ENCODE measurements at places on chromosomes 5 and 9. TPM values are rescaled to one million over a fixed set of nuclear protein-coding genes. Genes with fewer than 3 reads are reported as not detected.
A peak's percentile ranks its signal among the peaks of the same experiment; 100 is the strongest.

Gene GABRA1
- total RNA-seq: not detected

Gene COQ4
- 18.2 TPM for total RNA-seq

Gene CATSPER3
- not detected for total RNA-seq

Gene DAPK1
- total RNA-seq: 29.0 TPM

Gene FGF1
- 2.4 TPM for total RNA-seq

Gene PRR16
- total RNA-seq: 12.4 TPM

Gene NME5
- 1.3 TPM for total RNA-seq

Gene PIP5KL1
- total RNA-seq: 1.2 TPM

Gene PDLIM4
- total RNA-seq: 20.6 TPM

GRCh38 chr5:152864991-152865390, 459.9 kb upstream of the NMUR2 start:
- DNase-seq: no peak

- no peak for DNase-seq
These were observed 162.7 kb upstream of the IRX2 start for GRCh38 chr5:2914022-2914661.

DNA sequence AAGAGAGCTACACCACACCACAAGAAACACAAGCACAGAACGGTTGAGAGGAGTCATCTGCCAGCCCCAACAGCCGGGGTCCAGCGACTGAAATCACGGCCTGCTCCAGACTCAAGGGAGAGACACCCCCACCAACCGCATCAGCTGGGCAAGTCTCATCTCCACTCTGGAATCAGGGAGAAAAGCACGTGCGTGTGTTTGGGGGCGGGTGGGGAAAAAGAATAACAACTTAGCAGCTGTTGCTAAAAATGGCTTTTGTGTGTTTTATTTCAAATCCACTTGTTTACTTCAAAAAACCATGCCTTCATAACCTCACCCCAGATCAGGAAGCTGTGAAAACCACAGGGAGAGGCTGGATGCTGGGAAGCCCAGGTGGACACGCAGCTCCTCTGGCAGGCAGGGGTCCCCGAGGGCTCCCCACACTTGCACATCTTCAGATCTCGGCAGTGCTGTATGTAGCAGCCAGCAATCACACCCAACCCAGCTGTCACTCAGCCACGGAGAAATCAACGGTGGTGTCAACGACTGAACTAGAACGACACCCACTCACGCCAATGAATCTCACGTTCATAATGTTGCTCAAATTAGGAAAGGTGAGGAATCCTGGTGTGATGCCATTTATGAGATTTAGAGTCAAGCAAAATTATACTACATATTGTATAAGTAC, 19.0 kb downstream of the PNPLA7 start:
- no peak for DNase-seq

DNA sequence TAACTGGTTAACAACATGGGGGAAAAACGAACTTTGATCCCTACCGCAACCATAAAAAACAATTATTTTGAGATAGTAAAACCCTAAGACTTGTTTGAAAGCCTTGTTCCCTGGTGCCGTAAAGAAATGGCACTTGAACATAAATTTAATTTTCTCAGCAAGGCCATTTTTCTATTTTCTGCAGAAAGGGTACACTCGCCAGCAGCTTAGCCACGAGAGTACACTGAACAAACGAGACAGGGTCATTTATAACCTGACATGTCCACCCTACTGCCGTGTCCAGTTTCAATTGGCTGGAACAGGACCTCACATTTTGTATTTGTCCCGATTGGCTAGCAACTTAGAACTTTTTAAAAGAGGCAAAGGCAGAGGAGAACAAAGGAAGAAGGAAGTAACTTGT, 26.8 kb downstream of the FBXW11 start:
- no peak for DNase-seq

DNA sequence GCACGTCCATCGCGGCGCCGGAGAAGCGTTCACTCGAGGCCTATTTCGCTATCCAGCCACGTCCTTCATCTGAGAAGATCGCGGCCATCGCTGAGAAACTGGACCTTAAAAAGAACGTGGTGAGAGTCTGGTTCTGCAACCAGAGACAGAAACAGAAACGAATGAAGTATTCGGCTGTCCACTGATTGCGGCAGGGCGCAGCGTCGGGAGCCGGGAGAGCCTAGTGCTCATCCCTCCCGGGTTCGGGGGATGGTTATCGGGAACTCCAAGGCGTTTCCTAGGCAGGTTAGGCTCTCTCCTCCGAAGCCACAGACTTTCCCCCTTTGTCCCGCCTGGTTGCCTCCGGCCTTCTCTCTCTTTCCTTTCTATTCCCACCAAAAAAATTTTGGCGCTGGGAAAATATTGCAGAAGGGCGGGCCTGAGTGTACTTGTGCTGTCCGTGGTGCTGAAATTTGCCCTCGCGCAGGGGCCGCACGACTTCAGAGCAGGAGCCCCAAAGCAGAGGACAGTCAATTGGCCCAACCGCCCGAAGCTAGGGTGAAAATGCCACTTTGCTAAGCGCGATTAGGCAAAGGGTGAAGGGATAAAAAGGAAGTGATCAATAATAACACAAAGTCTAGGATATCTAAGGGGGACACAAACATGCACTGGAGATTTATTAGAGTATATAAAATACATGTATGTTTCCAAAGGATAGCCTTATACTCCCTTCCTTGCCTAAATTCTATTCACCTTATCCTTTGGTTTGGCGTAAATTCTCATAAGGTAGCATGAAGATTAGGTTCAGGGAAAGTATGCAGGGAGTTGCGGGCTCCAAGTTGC, 1.8 kb downstream of the POU4F3 start:
- peak; percentile 37 for DNase-seq

DNA sequence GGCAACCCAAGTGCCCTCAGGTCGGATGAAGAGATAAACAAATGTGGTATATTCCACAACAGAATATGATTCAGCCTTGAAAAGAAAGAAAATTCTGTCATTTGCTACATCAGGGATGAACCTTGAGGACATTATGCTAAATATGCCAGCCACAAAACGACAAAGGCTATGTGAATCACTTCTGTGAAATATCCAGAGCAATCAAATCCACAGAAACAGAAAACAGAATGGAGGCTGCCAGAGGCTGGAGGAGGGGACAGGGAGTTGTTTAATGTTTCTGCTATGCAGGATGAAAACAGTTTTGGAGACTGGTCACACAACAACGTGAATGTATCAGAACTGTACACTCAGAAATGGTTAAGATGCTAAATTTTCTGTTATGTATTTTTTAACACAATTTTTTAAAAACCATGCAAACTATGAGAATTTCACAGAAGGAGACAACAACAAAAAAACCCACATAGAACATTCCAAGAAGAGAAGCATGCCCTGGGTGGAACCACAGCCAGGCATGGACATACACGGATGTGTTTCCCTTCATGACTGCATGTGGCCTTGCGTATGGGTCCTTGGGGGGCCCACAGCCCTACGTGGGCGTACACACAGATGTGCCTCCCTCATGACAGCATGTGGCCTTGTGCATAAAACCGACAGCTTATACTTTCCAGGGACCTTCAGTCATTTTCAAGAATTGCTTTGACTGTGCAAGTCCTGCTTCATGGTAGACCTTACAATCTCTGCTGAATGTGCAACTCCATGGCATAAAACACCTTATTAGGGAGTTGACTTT, 146.7 kb downstream of the ROR2 start:
- DNase-seq: peak; percentile 45

GRCh38 chr9:136051837-136052471, 43.1 kb downstream of the NACC2 start:
- DNase-seq: peak; percentile 85

DNA sequence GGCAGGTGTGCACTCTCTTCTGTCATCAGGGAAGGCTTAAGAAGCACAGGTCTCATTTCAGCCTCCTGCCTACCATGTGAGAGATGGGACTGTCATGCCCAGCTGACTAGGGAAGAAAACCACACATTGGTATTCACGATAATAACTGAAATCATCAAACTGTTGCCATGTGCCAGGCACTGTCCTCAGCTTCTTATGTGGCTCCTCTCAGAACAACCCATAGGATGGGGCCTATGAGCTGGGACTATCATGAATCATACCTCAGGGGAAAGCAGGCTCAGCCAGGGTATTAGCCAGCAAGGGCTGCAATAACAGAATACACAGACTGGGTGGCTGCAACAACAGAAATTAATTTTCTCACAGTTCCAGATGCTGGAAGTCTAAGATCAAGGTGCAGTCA, 3.3 kb downstream of the AFAP1L1 start:
- DNase-seq: no peak

GRCh38 chr9:115164511-115164974, 46.6 kb upstream of the TNC start:
- peak; percentile 83 for DNase-seq

DNA sequence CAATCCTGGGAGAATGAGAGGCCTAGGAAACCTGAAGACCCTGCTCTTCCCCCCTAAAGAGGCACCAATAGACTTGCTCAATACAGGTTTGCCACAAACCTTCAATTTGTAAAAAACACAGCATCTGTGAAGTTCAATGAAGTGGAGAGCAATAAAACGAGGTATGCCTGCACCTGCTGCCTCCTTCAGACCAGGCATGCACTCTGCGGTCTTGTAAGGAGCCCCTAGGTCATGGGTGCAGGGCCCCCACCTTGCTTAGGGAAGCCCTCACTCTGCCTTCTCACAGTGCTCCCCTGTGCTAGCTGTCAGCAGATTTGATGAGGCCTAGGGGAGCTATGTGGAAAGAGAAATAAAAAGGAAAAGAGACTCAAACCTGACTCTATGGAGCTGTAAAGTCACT, 72.1 kb upstream of the GALNT10 start:
- no peak for DNase-seq

- no peak for DNase-seq
These were observed 8.9 kb downstream of the CXCL14 start for GRCh38 chr5:135569755-135570452.

DNA sequence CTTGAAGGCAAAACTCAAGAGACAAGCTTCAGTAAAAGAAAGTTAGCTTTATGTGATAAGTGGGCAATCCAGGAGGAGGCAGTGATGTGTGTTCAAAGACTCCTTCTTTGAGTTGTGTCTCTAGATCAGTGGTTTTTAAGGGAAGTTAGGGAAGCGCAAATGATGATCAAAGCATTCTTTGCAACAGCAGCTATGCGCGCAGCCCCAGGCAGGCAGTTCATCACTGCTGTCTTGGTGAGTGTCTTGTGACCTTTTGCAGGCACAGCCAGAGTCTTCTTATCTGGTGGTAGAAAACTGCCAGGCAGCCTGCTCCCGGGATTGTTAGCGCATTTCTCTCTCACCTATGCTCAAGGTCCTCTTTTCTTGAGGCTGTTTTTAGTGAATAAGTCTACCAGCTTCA, 40.3 kb upstream of the CLK4 start:
- DNase-seq: peak; percentile 6

DNA sequence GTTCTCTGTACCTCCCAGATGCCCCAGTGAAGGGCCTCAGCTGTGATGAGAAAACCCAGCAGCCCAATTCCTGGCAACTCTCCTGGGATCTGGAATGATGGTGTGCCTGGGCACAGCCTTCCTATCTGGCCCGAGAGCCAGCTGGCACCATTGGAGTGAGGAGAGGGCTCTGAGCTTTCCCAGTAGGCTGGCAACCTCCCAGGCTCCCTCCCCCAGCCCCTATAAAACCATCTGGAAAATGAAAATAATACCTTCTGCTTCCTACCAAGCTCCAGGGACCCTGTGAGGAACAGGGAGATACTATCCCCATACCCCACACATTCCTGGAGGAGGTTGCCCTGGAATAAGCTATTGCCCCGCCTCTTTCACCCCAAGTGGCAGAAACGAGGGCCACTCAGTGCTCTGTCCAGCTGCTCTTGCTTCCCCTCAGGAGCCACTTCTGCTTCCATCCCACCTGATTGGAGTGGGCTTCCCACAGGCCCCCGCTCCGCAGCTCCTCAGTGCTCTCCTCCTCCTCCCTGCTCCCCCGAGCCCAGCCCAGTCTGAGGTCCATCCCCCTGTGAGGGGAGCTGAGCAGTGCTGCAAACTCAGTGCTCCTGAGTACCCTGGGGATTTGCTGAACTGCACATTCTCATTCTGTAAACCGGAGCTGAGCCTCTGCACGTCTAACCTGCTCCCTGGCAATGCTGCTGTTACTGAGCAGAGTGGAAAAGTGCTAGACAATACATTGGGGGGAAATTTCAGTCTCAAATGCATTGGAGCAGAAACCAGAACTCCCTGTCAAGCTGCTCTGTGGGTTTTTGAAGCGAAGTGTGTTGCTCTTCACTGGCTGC, 74.7 kb downstream of the THBS4 start:
- no peak for DNase-seq

DNA sequence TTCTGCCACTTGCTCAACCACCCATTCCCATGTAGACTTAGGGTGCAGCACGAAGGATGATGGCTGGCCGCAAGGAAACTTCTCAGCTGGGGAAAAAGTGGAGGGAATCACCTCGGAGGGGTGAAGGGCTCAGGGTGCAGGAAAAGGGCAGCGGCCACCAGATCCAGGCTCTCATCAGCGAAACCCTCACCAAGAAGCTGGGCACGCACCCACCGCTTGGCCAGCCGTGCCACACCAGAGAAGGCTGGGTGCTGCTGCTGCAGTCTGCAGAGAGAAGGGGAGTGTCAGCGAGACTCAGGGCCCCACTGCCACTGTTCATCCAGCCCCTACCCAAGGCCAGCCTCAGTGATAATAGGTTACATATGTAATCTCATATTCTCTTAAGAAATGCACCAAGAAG, 8.6 kb downstream of the NOL6 start:
- no peak for DNase-seq

DNA sequence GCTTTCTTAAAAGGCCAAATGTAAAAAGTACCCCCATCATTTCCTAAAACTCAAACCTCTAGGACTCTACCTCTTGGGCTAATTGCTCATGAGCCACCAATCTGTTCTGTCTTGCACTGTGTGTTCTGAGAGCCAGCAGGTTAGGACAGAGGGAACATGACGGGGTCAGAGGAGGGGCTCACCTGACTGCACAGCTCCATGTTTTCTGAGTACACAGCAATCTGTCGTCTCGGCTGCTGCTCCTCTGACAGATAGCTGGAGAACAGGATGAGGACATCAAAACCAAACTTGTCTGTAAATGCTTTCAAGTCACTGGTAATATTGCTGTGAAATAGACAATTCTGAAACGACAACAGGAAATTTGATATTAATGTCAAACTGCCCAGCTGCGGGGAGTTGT, 50.9 kb upstream of the PCA3 start:
- DNase-seq: no peak

Measured in skin of body (tissue), 3 donors.